Naive thymus-derived CD8-positive, alpha-beta T cell (primary cell): ENCODE measurements at places on chromosomes 6 and 20.

GRCh38 chr20:58086763-58087561 lies 141.5 kb downstream of the ANKRD60 start:
- DNase-seq, result no peak

- no peak for DNase-seq
These were observed 57.5 kb downstream of the SYNJ2 start for GRCh38 chr6:158039178-158039557.

GRCh38 chr6:55014321-55015088 lies 159.8 kb upstream of the HCRTR2 start:
- no peak for DNase-seq

DNA sequence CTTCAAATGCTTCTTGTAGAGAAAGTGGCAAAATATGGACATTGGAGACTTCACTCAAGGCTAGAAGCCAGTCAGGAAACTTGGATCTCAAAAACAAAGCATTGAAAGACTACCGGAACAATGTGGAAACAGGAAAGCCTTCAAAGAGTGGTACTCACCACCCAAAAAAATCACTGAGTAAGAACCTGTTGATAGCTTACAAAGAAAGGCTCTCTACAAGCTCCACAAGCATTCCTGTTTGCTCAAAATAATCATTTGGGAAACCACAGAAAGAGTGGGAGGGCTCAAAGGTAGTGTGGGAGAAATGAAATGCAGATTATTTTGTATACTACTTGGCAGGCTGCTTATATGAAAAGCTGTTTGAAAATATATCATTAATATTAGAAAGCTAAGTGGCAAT lies 9.5 kb upstream of the DST start:
- DNase-seq, result no peak
